Fibroblast of skin of right biceps (primary cell): ENCODE measurements at places on chromosomes 6 and 20.
A peak's percentile ranks its signal among the peaks of the same experiment; 100 is the strongest.

GRCh38 chr6:157613011-157613522, 210.0 kb upstream of the SNX9 start:
- DNase-seq: peak; percentile 86

GRCh38 chr20:50043573-50044352, 61.0 kb downstream of the SNAI1 start:
- no peak for DNase-seq

- DNase-seq: peak; percentile 64
These were observed 86.6 kb upstream of the TPD52L1 start for GRCh38 chr6:125066964-125067363.

GRCh38 chr20:31930779-31931178, 21.1 kb downstream of the PDRG1 start:
- no peak for DNase-seq

- peak; percentile 40 for DNase-seq
These were observed 13.1 kb downstream of the PRDM1 start for GRCh38 chr6:106099235-106099537.

DNA sequence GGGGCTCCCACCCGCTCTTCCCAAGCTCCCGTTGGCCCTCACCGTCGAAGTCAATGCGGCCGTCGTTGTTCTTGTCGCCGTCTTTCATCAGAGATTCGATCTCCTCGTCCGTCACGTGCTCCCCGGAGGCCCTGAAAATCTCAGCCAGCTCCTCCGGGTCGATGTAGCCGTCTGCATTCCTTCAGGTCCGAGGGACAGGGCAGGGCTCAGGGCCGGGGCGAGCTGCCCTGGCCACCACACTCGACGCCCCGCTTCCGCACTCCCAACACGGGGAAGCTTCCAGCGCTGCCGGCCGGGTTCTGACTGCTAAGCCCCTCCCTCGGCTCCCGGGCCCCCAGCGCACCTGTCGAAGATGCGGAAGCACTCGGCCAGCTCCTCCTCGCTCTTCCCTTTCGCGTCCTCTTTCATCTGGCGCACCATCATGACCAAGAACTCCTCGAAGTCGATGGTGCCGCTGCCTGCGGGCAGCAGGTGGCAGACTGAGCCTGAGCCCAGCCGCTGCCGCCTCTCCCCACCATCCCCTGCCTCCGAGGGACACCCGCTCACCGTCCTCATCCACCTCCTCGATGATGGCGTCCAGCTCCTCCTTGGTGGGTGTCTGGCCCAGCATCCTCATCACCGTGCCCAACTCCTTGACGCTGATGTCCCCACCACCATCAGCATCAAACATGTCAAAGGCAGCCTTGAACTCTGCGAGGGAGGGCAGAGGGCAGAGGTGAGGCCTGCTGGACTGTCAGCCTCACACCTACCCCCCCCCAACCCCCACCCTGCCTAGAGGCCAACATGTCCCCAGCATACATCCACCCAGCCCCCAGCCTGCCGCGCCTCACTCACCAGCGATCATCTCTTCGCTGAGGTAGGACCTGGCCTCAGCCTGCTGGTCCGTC, 2.9 kb downstream of the TNNC2 start:
- DNase-seq: peak; percentile 45

- DNase-seq: peak; percentile 75
These were observed 12.4 kb upstream of the CCN5 start for GRCh38 chr20:44702776-44703175.

- DNase-seq: no peak
These were observed 898.2 kb upstream of the MAP3K7 start for GRCh38 chr6:91485047-91485446.

- peak; percentile 59 for DNase-seq
These were observed 15.4 kb upstream of the TRIB3 start for GRCh38 chr20:364905-365794.

- peak; percentile 57 for DNase-seq
These were observed 42.0 kb downstream of the DOK5 start for GRCh38 chr20:54517241-54517975.

DNA sequence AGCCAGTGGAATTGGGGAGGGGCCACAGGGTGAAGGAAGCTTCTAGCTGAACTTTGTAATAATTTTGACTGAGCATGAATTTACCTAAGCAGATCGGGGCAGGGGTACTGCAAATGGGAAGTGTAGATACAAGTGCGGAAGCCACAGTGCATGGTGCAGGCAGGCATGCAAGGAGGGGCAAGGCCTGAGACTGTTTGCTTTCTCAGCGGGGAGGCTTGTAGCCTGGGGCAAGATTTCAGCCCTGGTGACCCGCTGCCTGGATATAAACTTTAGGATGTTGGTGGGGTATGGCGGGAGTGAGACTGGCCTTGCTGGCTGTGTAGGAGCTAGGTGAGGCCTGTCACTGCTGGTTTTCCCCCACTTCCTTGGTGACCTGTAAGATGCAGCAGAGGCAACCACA, 266.4 kb upstream of the PREP start:
- no peak for DNase-seq

DNA sequence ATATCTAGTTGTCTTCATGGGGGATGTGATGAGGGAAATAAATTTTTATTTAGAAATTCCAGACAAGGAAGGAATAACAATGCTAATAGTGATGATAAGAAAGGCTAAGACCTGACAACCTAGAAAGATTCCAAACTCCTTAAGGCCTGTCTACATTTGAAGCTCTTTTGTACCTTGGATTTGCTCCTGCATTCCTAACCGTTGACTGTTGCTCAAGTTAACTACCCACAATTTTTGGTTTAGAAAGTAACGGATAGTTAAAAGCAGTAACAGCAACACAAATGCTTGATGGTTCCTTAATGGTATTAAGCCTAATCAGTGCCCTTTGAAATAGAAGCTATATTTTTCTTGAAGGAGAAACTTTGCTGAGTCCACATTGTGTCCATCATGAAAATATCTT, 52.9 kb downstream of the TRMT11 start:
- DNase-seq: peak; percentile 64

DNA sequence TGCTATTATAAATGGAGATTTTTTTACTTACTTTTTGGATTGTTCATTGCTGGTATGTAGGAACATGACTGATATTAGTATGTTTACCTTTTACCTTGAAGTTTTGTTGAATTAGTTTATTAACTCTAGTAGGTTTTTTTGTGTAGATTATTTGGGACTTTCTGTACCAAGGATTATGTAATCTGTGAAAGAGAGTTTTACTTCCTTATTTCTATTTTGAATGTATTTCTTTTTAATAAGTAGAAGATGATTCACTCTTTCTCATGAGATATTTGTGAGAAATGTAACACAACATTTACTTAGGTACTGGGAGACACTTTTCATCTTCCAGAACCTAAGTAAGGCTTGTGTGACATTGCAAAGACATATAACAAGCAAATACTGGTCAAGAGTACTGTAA, 473.9 kb upstream of the HS3ST5 start:
- DNase-seq: no peak

DNA sequence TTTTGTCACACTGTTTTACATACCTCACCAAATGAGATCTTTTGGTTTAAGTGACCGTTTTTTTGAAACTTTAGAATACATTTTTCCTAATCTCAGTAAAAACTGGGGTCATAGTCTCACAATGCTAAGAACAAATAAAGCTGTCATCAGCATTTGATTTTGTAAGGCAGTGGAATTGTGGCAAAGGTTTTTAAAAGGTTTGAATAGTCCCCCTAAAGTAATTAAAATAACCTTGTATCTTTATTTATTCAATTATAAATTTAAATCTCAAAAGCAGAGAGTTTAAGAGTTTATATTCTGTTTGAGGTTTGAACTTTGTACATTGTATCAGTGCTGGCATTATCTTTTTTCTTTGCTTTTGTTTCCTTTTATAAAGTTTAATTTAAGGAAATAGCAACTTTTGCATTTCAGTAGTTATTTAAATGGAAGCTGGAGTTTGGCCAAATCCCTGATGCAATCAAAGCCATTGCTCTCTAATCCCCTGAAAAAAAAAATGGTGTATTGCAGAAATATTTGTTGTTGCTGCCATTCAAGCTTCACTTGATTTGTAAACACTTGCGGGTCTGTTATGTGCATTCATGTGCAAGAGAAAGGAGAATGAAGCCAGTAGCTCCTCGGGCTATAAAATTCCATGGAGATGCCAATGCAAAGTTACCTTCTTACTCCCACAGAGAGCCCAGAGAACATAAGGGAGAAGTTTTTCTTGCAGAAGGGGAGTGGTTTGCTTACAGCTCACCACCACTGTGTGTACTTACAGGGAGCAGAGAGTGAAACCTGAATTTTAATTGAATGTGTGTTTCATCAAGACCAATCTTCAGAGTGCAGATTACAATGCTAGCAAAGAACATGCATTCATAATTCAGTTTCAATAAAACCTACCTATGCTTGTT, 391.8 kb downstream of the ARHGAP18 start:
- DNase-seq: peak; percentile 52

- DNase-seq: peak; percentile 29
These were observed 28.7 kb downstream of the ECT2L start for GRCh38 chr6:138824482-138825144.

GRCh38 chr6:6781172-6781872, 192.8 kb downstream of the LY86 start:
- DNase-seq: peak; percentile 91

DNA sequence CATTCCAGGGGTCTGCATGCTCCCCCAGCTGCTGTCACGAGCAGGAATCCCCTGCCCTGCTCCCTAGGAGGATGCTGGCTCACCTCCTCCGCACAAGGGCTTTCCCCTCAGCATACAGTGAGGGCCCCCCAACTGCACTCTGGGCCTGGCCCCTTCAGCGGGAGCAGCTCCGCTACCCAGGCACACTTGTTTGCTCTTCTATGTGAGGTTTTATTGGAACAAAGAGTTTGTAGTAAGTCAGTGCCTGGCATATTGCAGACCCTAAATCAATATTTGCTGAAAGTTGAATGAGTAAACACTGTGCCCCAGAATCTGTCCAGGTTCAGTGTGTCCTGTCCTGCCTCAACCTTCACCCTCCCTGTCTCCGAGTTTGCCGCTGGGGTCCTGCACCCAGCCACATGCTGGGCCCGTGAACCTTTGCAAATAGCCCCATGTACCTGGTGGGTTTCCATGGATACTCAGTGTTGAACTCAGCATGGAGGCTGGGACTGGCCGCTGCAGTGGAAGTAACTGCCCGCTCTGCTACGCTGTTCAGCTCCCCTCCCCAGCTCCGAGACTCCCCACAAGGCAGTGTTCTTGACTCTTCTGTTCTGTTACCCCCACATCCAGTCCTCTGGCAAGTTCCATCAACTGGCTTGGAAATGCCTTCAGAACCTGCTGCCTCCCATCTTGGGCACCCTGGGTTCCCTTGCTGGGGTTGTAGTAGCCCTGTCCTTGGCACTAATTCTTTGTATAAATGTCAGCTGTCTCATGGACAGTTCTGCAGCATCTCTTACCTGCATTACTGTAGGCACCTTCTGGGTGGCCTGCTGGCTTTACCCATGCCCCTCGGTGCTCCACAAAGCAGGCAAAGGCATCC, 15.7 kb downstream of the SLC22A1 start:
- DNase-seq: no peak

- DNase-seq: no peak
These were observed 1.7 kb downstream of the TULP4 start for GRCh38 chr6:158313989-158314388.
